ENCODE measurements at places on chromosomes 1 and 21.

DNA sequence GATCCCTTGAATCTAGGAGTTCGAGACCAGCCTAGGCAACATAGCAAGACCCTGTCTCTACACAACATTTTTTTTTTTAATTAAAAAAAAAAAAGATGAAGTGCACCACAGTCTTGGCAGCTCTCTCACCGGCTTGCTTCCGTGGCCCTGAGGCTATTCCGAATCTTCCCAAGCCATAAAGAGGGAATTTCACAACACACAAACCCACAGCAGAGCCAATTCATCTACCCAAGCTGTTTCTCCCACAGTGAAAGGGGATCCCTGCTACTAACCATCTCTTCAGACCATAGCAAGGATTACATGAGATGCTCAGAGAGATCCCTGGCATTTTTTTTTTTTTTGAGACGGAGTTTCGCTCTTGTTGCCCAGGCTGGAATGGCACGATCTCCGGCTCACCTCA is 8.3 kb upstream of the CHD5 start:
- no peak for DNase-seq

- no peak for DNase-seq
These were observed 21.4 kb downstream of the MRAP start for GRCh38 chr21:32320059-32320458.

DNA sequence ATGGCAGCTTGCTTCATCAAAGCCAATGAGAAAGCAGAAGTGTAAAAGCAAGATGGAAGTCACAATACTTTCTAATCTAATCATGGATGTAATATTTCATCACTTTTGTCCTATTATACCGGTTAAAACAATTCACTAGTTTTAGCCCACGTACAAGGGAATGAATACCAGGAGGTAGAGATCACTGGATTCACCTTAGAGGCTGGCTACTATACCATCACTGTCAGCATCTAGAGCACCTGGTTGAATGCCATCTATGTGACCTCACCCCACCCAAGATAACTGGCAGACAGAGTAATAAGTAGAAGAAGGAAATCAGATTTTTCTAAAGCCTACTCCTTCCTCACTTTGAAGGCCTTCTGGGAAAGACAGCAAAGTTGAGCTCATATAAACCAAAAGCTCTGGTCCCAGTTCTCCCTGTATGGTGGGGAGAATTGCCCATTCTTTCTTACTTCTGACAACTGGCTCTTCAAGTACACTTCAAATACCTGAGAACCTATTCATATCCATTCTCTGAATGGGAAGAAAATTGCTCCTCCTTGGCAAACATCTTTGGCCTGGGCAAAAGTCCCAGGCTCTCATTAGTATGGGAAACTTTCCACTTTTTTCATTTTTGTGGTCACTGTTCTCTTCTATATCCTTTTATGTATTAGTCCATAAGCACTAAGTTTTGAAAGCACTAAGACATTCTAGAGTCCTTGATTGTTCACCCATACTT is 24.8 kb downstream of the HSD3B1 start:
- DNase-seq = no peak

- DNase-seq = no peak
These were observed 11.6 kb upstream of the TTC39A start for GRCh38 chr1:51341876-51342496.

GRCh38 chr1:25004355-25004754 is 74.3 kb upstream of the RUNX3 start:
- DNase-seq = no peak

Measured in GM03348 (cell line).